ENCODE measurements at places on chromosomes 13 and 19.

DNA sequence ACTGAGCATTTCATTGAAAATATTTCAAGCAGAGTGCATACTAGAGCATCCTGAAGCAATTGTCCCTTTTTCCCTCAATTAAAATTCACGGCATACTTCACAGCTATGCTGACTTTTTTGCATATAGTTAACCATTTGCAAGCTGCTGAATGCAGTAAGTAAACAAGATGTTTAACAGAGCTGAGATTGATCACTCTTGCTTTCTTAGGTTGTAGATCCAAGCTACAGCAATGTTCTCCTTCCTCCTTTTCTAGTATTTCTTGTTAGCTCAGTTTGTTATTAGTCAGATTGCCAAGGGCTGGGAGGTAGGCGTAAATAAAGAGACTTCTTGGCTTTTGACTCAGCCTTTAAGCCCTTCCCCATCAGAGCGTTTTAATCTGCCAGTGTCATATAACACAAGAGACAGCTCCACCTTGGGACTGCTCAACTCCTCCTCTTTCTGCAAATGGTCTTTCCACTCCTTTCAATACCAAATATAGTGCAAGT, at the start of gene SLITRK6:
Gene SLITRK6 (minus strand): TSS at position 323 of the 486 bp plus-strand sequence. CDS start 2,911 bp downstream, outside the sequence.
- DNase-seq, result peak; percentile 19

- no peak for DNase-seq
Measured at GRCh38 chr19:4908360-4908759, 941 bp upstream of the UHRF1 start.

DNA sequence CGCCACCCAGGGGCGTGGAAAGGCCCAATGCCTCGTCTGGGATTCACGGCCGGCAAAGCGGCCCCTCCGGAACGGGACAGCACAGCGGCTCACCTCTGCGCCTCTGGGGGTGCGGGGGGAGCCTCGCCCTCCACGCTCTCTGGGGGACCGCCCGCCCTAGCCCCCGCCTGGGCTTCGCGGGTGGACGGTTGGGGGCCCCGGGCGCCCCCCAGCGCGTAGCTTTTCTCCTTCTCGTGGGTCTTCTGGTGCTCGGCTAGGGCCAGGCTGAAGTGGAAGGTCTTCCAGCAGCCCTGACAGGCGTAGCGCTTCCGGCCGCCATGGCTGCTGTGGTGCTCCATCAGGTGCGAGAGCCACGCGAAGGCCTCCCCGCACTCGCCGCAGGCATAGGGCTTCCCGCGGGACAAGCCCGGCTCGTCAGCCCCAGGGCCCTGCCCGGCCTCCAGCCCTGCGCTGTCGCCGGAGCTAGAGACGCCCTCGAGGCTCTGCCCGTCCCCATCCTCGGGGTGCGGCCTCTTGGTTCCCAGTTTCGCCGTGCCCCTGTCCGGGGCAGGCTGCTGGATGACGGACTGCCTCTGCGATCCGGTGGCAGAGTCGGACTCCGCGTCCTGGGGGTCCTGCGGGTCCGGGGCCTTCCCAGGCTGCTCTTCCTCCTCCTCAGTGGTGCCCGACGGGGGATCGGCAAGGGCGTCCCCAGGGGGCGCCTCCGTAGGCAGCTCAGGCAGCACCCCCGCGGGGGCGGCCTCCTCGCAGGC, 13.3 kb downstream of the ZSCAN18 start:
- no peak for DNase-seq

GRCh38 chr19:1691589-1692290, 39.3 kb upstream of the TCF3 start:
- no peak for DNase-seq

DNA sequence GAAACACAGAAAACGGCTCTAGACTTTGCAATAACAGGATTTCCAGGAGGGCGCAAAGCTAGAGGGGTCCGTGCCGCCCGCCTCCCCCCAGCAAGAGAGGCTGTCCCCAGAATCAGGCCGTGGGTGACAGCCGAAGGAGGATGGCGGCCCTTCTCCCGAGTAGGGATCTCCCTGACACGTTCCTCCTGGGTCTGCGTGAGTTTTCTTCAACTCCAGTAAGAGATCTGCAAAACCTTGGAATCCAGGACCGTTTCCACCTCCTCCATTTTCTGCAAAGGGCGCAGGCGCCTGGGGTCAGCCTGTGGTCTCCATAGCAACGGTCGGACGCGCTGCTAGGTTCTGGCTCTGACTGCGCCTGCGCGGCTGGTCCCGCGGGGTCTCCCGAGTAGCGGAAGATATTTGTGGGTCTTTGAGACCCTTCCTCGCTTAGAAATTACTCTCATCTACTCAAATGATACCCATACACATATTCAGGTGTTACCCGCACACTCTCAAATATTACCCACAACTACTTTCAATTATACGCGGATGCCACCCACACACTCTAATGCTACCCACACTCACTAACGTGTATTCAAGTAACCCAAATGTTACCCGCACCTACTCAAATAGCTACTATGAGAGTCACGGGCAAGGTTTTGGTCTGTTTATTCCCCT, 2.1 kb downstream of the PNMA8C start:
- peak; percentile 30 for DNase-seq

All from caudate nucleus (tissue), 63 donors.